Activated naive CD4-positive, alpha-beta T cell treated with Interleukin-2 at 50 U/mL for 16 hours (primary cell): ENCODE measurements at places on chromosomes 6 and 20.

DNA sequence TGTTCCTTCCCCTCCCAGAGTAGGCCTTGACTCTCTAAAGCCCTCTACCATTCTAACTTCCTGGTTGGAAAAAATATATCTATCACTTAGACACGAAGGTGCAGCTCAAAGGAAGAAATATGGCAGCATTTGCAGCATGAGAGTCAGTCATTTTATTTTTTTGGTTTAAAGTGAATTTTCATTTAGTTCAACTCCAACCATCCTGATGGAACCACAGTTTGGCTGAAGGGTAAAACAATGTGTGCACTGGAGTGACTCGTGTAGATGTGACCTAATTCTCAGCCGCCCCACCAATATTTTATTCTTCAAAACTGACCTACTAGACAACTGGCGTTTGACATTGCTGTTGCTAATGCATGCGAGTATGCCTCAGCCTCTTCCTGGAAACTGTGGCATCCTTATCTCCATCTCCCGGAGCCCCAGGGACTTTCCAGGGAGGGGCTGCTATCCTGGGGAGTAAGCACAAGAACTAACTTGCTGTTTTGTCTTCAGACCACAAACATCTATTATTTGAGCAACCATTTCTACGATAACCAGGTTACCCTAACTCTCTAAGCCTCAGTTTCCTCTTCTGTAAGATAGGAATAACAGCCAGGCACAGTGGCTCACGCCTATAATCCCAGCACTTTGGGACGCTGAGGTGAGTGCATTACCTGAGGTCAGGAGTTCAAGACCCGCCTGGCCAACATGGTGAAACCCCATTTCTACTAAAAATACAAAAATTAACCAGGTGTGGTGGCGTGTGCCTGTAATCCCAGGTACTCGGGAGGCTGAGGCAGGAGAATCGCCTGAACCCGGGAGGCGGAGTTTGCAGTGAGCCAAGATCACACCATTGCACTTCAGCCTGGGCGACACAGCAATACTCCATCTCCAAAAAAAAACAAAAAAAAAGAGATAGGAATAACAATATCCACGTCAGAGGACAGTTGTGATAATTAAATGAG, 148.7 kb upstream of the JARID2 start:
- no peak for DNase-seq

DNA sequence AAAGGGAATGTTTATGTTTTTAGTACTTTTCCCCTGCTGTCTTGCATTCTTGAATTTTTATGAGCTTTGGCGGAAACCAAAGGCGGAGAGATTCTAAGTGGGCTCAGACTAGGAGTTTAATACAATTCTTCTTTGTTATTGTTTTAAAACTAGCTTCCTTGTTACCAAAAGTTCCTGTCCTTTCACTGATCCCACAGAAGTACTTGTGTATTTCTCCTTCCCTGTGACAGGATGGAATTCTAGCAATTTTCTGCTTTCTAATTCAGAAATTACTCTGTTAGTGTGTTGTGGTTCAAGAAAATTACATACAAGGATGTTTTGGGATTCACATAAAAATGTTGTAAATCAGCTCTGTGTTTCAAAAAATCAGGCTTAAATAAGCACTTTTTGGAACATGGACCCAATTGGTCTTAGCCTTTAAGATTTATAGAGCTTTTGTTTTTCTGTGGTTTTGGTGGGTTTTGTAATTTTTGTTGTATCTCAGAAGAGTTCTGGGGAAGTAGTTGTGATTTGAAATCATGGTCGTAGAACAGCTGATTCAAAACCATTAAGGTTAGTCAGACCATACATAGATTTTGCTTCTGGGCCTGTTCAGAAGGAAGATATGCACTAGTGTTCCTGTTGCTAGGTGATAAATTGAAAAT, 17.6 kb upstream of the CTAGE9 start:
- DNase-seq = no peak

DNA sequence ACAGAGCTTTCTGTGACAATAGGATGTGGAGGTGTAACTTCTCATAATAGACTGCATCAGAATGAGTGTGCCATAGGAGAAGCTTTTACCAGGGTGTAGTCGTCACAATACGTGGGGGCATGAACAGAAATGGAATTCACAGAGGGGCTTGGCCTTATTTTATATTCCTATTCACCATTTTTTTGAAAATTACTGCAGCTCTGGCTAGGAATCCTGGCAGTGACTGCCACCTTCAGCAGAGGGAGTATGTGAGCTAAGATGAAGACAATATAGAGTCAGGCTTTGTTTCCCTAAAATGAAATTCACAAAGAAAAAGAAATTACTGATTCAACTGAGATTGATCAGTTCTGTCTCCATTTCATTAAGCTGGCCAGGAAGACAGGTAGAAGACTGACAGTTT, 13.9 kb downstream of the TOMM6 start:
- no peak for DNase-seq

DNA sequence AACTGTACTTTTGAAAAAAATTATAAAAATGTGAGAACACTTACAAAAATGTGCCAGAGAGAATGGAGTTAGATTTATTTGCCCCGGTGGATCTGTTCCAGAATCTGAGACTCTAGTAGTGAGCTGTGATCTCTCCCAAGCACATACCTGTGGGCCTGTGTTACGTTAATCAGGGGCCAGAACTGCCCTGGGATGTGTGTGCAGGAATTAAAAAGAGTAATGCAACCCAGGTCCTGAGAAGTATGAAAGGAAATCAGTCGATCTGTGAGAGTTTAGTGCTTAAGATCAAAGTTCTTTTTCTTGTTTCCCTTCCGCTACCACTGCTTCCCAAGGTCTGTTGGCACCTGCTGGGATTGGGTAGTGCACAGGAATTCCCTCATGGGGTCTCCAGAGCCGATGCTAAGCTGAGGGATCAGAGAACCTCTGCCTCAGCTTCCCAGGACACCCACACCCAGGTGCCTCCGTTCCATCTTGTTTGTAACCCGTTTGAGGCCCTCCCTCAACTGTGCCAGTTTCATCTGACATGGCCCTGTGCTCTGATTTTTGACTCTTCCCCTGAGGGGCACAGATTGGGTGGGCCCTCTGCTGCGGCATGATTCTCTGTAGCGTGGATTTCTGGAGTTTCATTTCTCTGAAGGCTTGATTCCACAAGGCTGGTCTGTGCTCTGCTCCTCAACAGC, 87.7 kb downstream of the RREB1 start:
- no peak for DNase-seq

DNA sequence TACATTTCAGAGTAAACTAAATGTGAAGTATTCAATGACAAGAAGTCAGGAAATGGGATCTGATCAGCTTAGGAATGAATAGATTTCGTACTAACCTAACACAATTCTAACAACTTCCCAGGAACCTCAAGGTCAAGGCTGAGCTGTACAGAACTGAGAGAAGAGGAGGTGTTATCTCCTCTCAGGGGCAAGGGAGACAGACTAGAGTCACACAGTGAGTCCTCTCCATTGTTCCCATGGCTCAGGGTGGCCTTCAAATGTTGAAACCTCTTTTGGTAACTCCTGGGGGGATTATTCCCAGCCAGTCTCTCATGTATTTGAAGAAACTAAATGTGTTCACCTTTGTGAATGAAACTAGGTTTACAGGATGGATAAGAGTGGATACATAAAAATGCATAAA, 27.7 kb downstream of the ELOVL2 start:
- no peak for DNase-seq

DNA sequence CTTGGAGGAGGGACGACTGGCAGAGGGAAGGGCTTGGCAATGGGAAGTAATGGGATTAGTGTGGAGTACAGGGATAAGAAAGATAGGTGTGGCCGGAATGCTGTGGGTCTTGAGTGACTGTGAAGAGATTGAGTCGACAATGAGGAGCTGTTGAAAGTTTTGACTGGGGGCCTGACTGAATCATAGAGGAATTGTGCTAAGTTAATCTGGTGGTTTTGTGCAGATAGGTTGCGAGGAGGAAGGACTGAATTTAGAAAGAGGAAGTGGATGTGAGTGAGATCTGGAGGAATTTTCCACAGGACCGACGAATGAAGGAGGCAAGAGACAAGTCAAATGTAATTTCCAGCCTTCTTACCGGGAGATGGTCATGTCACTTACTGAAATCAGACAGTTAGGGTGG, 143.9 kb upstream of the RALGAPA2 start:
- no peak for DNase-seq

GRCh38 chr20:48728042-48728825, 99.6 kb downstream of the PREX1 start:
- no peak for DNase-seq
